ENCODE measurements at places on chromosomes 2 and 18.

DNA sequence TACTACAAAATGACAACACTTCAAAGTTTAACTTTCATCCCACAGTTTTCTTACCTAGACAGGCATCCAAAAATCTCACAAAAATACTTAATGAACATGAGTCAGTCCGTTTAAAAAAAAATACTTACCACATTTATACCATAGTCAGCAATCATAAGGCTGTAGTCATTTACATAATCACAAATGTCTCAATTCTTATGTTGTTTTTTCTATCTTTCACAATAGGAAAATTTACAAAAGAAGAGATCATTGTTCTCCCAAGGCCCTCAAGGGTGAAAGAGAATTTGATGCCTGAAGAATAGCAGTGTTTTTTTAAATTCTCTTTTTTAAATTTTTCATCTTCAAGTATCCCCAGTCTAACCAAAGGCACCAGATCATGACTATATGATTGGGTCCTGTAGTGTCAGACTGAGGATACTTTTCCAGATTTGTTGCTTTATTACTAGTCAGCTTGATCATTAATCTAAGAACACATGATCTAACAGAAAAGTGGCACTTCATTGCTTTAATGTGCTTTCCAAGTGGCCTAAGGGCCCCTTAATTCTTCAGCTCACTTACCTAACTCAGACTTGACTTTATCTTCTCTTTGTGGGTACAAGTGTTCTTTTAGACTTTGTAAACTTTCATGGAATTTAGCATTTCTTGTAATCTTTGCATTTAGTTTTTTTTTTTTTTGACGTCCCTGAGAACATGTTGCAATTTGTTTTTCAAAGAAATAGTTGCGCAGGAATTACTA, 4.7 kb downstream of the SCYGR5 start:
- DNase-seq, result no peak

DNA sequence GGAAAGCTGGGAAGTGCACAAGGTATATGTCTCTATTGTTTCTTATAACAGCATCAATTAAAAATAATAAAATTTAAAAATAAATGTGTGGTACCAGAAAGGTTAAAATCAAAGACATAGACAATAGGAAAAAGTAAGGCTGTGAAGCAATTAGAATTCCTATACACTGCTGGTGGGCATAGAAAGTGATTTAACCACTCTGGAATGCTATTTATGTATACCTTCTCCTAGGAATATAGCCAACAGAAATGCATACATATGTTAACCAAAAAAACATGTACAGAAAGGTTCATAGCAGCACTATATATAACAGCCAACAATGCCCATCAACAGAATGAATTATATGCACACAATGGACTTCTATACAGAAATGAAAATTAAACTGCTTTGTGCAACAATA, 43.0 kb downstream of the WDSUB1 start:
- DNase-seq, result no peak

GRCh38 chr2:241836292-241836691, 22.4 kb downstream of the PDCD1 start:
- DNase-seq, result no peak

GRCh38 chr18:3660739-3661515, 211.0 kb downstream of the TGIF1 start:
- no peak for DNase-seq

DNA sequence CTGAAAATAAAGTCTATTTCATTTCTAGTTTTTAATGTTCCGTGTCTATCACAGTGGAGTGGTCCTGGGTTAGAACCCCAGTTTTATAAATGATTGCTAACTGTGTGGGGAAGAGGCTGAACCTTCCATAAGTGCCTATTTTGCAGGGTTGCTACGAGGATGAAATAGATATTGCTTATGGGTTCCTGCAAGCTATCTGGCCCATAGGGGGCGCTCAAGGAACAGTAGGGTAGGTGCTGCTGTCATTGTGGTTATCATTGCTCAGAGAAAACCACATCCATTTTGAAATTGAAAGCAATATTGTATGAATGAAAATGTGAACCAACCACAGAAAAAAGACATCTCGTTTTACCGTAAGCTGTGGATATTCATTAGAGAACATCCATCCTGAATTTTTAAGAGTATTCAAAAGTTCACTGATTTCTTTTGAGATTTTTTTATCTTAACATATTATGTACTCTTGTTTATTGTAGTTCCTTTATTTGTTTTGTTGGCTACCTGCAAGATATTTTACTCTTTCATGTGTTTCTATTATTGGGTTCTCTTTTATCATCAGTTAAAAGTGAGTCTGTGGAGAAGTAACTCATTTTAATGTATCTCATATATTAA, 261.6 kb downstream of the NAPG start:
- peak; percentile 39 for DNase-seq

GRCh38 chr2:142218471-142218870, 87.7 kb upstream of the LRP1B start:
- DNase-seq, result no peak

GRCh38 chr2:144944546-144945220, 424.8 kb upstream of the ZEB2 start:
- no peak for DNase-seq

DNA sequence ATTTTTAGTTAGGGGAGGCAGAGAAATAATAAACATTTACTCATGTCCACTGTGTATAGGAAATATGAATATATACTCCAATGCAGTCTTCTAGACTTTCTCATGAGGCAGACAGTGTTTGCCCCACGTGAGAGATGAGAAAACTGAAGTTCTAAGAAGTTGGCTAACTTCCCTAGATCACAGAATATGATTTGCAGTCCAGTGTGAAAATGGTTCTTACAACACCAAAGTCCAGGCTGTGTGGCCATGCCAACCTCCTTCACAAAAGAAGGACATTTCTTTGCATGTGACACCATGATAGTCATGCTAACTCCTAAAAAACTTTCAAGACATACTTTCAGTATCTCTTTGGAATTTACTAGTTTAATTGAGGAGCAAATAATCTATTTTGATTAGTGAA, 143.7 kb downstream of the IRS1 start:
- no peak for DNase-seq
